Right hindlimb (tissue), 1 donor: ENCODE measurements at places on chromosomes 3 and 15.

DNA sequence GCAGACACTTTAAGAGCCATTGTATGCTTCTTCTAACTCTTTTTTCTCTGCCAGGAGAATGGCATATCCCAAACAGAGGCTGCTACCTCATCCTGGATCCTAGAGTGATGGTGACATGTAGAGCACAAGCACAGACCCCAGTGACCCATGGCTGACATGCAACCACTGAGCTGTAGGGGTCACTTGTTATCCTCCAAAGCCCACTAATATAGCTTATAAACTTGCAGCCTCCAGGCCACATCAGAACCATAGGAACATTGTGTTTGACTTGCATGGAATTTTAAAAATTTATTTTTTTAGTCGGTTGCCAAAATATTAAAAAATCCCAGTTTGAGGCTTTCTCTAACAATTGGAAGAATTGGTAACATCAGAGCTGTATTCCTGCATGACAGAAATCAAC, 283.0 kb upstream of the WNT5A start:
- no peak for DNase-seq

GRCh38 chr15:87881026-87881425, 375.5 kb downstream of the NTRK3 start:
- no peak for DNase-seq

DNA sequence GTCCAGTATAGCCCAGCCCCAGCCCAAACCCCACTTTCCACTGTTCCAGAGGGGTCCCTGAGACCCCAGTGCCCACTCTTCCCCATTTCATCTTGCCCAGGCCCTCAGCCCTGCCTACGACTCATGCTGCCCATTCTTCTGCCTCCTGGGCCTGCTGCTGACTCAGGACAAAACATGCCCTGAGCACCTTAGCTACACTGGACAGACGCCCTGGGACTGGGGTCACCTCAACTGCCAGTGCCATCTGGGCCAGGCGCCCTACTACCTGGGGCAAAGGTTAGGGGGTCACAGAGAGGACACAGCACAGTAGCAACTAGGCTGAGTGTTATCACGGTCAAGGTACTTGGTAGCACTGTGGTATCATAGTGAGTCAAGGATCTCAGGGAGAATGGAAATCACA, 2.6 kb upstream of the LAMB2 start:
- no peak for DNase-seq

DNA sequence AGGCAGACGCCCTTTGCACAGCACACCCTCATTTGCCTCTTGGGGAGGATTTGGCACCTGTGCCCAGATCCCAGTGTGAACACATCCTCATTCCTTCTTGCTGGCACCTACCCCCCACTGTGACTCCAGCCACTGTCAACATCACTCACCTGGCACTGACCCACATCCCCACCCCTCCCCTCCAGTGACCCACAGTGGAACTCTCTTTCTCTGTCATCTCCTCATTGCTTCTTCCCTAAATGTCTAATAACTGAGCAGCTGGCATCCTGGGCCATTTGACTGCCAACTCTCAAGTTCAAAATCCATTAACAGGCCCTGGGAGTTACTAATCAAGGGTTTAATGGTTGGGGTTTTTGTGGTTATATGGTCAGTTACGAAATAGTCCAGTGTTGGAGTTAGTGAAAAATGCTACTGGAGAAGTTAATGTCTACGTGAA, 14.4 kb downstream of the SNAPC5 start:
- no peak for DNase-seq

GRCh38 chr15:59221511-59222505, 15.2 kb downstream of the LDHAL6B start:
- DNase-seq: no peak

- DNase-seq: no peak
These were observed 33.4 kb downstream of the GRIP2 start for GRCh38 chr3:14506626-14507304.

DNA sequence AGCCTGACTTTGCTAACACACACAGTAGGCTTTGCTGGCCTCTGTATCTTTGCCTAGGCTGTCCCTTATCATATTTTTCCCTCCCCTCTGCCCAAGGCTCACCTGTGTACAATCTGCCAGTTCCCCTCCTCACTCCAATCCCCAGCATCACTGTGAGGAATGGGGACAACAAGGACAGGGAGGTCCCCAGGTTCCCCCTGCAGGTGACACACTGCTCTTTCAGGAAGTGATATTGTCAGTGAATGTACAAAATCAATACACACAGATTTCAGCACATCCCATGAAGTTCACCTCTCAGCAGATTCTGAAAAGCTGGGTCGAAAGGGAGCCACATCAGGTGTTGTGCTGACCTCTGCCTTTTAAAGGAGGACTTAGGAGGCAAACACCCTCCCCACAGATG, 177.5 kb downstream of the RAB11A start:
- DNase-seq: no peak

- no peak for DNase-seq
These were observed 59.7 kb downstream of the ATP8B4 start for GRCh38 chr15:50059203-50059772.

DNA sequence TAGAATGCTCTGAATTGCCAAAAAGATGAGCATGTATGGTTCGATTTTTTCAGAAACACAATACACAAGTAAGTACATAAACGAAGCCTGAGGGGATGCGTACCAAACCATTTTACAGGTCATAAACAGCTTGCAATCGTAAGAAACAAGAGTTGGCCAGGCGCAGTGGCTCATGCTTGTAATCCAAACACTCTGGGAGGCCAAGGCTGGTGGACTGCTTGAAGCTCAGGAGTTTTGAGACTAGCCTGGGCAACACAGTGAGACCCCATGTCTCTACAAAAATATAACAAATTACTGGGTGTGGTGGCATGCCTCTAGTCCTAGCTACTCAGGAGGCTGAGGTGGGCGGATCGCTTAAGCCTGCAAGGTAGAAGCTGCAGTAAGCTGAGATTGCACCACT, 13.4 kb downstream of the TRA2B start:
- no peak for DNase-seq

GRCh38 chr15:78453447-78453846, 15.4 kb downstream of the IREB2 start:
- DNase-seq: no peak

GRCh38 chr3:125005222-125005621, 50.6 kb downstream of the HEG1 start:
- DNase-seq: no peak

DNA sequence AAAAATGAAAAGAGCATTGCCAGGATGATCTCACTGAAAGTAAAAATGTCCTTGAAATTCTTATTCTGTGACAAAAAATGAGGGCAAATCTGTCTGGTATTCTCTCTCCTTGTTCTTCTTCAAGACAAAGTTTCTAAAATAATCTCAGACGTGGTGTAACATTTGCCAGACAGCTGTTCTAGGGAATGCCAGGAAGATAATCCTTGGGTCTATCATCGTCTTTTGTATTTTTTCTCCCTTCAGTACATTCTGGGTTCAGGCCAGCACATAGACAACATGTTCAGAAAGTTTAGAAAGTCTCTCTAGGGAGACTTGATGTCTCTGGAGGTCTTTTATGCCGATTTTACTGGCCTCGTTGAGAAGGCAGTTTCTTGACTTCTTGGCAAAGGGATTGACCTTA, 121.2 kb upstream of the HES1 start:
- DNase-seq: no peak

- no peak for DNase-seq
These were observed 31.2 kb upstream of the ALDH1L1 start for GRCh38 chr3:126211569-126211968.

- DNase-seq: no peak
These were observed 143.4 kb downstream of the EEFSEC start for GRCh38 chr3:128296469-128297251.

DNA sequence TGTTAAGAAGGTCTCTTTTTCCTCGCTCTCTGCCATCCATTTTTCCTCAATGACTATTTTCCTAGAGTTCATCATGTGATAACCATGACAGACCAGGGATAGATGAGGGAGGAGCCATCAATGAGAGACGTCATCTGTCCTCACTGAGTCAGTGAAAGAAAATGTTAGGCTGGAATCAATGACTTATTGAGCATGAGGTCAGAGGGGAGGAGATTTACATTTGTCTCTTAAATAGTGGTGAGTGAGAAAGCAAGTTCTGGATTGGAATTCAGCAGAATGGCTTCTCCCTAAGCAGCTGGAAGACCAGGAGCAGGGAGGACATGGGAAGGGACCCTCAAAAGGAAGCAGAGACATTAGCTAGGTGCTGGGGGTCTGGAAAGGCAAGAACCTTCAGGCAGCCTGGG, 28.2 kb upstream of the USP3 start:
- no peak for DNase-seq

DNA sequence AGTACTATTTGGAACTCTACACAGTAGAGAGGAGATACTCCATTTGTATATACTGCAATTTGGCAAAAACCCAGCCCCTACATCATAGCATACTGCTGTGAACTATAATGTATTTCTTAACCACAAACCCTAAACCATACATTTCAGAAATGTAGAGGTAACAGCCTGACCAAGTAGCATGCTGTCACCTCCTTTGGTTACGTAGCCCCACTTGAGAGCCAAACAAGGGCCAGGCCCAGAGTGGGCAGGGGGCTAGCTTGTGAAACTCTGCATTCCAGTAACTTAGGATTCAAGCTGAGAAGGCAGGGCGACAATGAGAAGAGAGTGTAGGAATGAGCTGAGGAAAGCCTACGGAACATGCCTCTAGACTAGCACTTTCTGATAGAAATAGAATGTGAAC, 135.8 kb downstream of the GREM1 start:
- DNase-seq: no peak

GRCh38 chr3:154901278-154901677, 178.8 kb upstream of the MME start:
- no peak for DNase-seq

GRCh38 chr3:72116226-72116625, 331.3 kb upstream of the PROK2 start:
- no peak for DNase-seq

- no peak for DNase-seq
These were observed 25.2 kb downstream of the PIGB start for GRCh38 chr15:55344206-55344605.

DNA sequence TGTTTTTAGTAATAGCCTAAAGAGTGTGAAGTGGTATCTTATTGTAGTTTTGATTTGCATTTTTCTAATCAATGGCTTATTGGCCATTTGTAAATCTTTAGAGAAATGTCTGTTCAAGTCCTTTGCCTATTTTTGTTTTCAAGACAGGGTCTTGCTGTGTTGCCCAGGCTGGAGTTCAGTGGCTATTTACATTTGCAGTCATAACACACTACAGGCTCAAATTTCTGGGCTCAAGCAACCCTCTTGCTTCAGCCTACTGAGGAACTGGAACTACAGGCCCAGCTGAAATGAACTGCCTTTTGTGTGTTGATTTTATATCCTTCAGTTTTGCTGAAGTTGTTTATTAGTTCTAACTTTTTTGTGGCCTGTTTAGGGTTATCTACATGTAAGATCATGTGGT, 27.9 kb downstream of the BSN start:
- DNase-seq: no peak

- no peak for DNase-seq
These were observed 179.4 kb downstream of the ABHD5 start for GRCh38 chr3:43870120-43870519.

DNA sequence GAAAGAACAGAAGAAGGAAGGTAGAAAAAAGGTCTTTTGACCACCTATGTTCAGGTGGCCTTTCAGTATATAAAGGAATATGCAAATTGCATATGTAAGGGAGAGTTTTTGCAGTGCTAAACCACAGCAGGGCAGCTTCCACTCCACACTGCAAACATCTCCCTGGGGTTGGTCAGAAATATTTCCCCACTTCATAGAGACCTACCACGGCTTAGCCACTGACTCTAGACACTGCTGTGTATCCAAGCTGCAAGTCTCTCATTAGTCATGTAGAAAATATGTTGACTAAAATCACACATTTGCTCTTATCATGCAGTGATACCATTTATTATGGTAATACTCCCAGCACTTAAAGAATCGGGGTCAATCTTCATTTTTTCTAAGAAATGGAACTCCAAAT, 214.9 kb upstream of the NR2F2 start:
- DNase-seq: no peak

- no peak for DNase-seq
These were observed 509.9 kb downstream of the SHQ1 start for GRCh38 chr3:72338082-72338941.

DNA sequence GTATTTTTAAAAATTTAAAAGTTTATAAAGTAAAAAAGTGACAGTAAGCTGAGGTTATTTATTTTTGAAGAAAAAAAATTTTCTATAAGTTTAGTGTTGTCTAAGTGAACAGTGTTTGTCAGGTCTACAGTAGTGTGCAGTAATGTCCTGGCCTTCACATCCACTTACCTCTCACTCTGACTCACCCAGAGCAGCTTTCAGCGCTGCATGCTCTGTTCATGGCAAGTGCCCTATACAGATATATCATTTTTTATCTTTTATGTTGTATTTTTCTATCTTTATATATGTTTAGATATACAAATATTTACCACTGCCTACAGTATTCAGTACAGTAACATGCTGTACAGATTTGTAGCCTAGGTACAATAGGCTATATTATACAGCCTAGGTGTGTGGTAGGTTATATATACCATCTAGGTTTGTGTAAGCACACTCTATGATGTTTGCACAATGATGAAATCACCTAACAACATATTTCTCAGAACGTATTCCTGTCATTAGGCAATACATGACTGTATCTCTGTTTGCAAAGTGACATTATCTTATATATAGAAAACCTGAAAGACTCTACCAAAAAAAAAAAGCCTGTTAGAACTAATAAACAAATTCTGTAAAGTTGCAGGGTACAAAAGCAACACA, 75.9 kb upstream of the TMC3 start:
- DNase-seq: no peak

DNA sequence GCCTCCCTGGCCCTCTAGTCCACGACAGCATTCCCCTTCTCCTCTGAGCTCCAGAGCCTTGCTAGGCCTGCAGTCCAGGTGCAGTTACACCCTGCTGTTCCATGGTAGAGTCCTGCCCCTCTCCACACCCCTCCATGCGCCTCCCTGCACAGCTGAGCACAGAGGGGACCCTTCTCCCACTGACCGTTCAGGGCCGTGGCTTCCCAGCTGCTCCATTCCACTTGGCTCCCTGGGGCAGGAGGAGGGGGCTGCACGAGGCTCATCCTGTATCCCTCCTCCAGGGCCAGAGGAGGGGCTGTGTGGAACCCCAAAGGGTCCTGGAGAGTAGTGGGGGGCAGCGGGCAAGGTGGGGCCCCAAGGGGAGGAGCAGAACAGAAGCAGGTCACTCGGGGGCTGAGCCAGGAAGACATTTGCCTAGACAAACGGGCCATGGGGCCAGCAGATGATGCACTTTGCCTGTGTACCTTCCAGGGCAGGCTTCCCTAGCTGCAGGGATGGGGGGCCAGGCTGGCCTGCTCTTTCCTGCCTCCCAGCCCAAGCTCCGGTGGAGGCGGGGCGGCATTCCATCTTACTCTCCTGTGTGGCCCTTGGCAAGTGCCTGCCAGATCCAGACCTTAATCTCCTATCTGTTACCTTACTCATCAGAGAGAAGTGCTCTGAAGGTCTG, 20.7 kb upstream of the GOLGA6C start:
- peak; percentile 15 for DNase-seq
